ENCODE measurements at places on chromosomes 7 and 10.

GRCh38 chr10:31739711-31740110 lies 188.9 kb downstream of the ARHGAP12 start:
- no peak for DNase-seq

DNA sequence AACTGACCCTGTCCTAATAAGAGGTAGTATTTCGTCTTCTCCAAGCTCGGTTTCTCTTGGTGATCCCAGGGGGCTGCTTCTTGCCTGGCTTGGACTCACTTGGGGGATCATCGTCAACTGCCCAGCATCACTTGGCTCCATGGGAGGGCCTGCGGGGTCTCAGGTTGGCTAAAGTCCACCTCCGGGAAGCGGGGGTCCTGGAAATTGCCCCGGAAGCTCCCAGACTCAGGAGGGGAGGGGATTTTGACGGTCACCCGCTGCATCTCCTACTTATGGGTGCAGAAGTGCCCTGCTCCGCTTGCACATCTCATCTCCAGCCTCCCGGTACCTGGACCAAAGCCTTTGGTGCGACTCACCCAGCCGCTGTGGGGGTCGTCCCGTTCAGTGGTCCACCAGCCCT lies 18.7 kb downstream of the KCNK18 start:
- no peak for DNase-seq

DNA sequence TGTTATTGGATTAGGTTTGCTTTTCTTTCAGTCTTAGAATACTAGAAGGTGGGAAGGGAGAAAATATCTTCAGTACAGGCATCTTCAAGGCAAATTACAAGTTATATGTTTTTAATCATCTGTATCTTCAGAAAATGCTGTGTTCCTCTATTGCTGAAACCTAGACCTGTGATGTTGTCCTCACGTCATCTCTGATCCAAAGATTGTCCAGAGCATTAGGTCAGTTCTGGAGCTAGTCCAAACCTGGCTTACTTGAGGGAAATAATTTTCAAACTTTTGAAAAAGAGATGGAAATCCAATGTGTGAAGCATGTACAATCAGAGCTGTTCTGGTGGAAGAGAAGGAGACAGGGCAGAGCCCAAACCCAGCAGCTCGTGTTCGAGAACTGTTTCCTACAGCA lies 217.3 kb downstream of the ZEB1 start:
- no peak for DNase-seq

GRCh38 chr10:125375210-125375609 lies 214.8 kb upstream of the CTBP2 start:
- no peak for DNase-seq

DNA sequence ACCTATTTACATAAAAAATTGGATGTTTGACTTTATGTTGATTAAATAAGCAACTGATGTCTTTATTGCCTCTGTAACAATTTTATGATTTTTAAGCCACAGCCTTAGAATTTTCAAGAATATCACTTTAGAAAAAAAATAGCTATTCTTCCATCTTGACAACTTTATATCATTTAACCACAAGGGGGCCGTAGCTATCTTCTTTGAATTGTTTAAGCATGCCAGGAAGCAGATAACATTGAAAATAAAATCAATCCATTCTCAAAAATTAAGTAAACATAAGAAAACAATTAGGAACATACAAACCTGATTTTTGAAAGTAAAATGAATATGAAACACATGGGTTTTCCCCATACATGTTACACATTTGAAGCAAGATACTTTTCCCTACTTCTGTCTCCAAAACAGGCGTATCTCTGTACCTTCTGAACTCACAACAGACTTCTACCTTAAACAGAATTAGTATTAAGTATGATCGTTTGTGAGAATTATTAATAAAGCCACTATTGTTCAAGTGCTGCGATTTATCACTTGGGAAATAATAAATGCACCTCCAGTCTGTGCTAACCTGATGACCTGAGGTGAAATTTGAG lies 209.0 kb downstream of the CACNA2D1 start:
- DNase-seq = no peak

DNA sequence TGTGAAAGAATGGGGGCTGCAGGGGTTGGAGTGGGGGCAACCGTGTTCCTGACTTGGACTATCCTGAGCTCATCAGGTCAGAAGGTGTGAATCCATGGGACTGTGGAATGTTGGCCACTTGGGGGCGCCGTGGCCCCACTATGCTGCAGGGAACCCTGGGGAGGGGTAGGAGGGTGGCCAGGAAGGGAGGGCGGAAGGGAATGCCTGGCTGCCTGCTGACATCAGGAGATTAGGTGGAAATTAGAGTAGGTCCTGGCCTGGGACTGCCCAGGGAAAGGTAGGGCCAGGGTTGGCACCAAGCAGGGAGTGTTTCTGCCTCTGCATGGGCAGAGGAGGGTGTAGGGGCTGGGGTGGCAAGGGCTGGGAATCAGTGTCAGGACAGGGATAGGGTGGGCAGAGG lies 65.8 kb upstream of the PRSS58 start:
- no peak for DNase-seq

GRCh38 chr7:13111230-13111629 lies 423.8 kb downstream of the ARL4A start:
- no peak for DNase-seq

DNA sequence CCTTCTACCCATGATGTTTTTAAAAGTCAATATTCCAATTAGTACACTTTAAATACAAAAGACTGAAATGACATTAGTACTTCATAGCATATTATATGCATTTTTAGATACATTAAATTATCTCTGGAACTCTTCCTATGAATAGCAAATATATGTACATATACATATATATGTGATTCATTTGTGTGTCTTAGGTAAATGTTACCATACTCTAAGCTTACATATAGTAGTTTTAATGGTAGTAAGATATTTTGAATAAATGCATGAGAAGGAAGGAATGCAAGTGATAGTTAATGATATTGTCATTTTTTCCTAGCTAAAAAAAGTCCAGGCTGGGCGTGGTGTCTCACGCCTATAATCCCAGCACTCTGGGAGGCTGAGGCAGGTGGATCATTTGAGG lies 46.0 kb upstream of the CSTF2T start:
- DNase-seq = no peak

GRCh38 chr10:76993213-76993612 lies 644.4 kb downstream of the KCNMA1 start:
- no peak for DNase-seq

GRCh38 chr7:72430531-72430930 lies 18.4 kb upstream of the CALN1 start:
- DNase-seq = no peak

DNA sequence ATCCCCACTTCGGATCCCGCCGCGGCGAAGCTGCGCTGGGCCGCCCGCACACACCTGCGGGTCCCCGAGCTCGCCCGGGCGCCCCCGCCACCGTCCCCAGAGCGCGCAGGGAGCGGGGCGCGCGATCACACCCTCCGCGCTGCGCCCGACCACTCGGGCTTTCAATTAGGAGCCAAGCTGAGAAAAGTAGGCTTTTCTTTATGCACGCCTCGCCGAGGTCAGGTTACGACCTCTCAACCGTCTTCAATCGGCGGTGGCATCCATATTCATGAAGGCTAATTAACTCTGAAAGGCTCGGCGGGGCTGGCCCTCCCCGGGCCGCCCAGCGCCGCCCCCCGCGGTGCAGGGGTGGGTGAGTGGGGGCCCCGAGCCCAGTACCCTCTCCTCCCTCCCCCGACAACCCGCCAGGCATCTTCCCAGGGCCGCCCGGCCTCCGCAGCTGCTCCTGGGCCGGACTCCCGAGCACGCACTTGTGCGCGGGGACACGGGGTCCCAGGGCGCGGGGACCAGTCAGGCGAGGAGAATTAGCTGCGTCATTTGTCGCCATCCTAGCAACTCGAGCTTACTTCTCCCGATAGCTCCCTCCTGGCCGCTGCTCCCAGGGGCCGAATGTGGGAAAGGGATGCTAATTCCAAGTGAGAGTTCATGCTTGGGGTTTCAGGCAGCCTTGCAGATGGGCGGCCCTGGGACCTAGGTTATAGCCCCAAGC lies 155.5 kb upstream of the LYZL2 start:
- DNase-seq = no peak

DNA sequence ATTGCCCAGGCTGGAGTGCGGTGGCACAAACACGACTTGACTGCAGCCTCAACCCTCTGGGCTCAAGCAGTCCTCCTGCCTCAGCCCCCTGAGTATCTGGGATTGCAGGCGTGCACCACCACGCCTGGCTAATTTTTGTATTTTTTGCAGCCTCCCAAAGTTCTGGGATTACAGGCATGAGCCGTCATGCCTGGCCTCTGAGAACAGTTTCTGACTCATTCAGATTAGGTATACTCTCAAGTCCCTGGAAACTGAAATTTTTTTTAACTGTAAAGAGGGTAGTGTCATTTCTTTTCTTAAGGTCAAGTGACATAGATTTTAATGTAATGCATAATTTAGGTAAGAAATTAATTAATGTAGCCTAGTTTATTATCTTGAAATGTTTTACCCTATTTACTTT lies 104.7 kb downstream of the SEPTIN7 start:
- no peak for DNase-seq

DNA sequence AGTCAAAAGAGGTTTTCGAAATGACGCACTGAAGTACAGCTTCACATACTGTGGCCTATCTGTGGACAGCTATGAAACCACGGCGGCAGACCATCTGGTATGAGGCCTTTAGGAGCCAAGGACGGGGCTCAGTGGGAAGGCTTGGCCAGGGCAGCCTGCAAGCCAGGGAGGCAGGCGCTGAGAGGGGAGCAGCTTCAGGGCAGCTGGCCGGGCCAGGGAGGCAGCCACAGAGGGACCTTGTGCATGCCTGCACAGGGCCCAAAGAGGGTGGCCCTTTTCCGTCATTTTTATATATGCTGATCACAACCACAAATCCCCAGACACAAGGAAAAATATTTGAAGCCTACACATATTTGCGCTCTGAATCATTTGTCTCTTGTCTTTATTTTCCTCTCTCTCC lies 13.5 kb downstream of the CALD1 start:
- no peak for DNase-seq

- no peak for DNase-seq
Measured at GRCh38 chr7:4132221-4132620, 549.9 kb upstream of the FOXK1 start.

GRCh38 chr10:7534480-7534852 lies 123.6 kb upstream of the SFMBT2 start:
- no peak for DNase-seq

- DNase-seq = no peak
Measured at GRCh38 chr7:50371551-50372021, 67.1 kb downstream of the IKZF1 start.

DNA sequence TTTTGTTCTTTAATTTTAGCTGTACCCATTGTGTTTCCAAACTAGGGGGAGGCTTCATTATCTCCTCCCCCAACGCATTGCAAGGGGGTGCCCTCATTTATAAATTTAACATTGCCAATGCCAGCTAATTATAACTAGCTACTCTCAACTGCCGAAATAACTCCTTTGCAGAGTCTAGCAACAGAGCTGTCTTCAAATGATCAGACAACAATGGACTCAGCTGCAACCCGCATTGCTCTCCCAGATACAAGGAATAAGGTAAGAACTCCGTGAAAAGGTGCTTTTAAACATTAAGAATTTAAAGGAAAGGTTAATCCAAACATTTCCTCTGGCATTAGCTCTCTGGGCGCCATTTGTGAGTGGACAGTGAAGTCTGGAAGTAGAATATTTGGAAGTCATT lies 116.2 kb downstream of the GFRA1 start:
- no peak for DNase-seq

DNA sequence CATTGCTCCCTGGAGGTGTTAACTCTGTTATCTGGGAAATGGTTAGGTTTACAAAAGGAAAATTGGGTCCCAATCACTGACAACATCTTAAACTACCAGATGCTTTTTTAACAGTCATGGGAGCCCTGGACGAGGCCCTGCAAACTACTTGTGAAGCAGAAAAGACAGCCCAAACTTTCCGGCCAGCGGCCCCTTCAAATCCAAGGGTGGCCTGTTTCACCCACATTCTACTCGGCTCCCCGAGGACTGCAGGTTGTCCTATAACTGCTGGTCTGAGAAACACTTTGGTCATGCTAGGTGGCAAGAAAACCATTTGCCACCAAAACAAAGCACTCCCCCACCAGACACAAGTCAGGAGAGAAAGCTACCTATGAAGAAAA lies 2.6 kb downstream of the TUBGCP2 start:
- no peak for DNase-seq

DNA sequence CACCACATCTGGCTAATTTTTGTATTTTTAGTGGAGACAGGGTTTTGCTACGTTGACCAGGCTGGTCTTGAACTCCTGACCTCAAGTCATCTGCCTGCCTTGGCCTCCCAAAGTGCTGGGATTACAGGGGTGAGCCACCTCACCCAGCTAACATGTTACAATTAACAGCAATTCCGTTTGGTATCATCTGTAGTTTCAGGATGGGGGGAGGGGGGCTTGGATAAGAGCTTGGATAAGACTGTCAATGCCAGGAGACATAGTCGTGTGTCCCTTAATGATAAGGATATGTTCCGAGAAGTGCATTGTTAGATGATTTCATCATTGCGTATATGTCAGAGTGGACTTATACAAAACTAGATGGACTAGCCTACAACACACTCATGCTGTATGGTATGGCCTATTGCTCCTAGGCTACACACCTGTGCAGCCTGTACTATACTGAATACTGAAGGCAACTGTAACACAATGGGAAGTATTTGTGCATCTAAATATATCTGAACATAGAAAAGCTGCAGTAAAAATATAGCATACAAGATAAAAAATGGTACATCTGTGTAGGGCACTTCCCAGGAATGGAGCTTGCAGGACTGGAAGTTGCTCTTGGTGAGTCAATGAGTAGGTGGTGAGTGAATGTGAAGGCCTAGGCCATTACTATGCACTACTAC lies 103.9 kb upstream of the TNS3 start:
- DNase-seq = no peak

- no peak for DNase-seq
Measured at GRCh38 chr10:132386419-132386831, 10.6 kb upstream of the PWWP2B start.

DNA sequence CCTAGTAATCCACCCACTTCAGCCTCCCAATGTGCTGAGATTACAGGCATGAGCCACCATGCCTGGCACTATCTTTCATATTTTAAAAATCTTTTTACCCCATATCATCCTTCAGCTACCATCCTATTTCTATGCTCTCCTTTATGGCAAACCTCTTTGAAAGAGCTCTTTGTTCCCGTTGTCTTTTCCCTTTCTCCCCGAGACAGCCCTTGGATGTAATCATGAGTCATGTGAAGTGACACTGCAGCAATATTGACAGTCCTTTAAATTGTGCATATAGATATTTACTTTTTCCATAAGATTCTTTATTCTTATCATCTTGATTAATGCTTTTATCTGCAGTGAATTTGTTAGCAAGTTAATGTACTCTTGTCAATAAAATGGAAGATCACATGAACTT lies 286.6 kb downstream of the ANKRD7 start:
- DNase-seq = no peak

GRCh38 chr10:23196915-23197314 lies 4.8 kb downstream of the PTF1A start:
- DNase-seq = no peak
